ENCODE measurements at places on chromosomes 5 and 9.

DNA sequence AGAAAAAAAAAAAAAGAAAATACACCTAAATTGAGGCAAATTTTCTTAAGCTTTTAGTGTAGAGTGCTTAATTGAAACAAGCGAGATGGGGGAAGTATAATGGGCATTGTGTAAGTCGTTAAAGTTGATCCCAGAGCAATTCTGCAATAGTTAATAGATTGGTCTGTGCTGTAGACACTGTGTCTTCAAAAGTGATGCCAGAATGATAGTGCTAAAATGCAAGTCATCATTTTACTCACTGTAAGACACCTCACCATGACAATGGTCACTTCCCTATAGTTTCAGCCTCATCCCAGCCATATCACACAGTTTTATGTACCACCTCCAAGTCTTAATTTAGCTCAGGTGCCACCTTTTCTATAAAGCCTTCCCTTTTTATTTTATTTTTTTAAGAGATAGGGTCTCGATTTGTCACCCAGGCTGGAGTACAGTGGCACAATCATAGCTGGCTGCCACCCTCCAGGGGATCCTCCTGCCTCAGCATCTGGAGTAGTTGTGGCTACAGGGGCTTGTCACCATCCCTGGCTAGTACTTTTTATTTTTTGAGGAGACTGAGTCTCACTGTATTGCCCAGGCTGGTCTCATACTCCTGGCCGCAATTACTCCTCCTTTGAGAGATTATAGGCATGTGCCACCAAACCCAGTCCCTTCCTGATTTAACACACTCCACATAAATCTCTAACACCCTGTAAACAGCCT lies 6.2 kb downstream of the COX7C start:
- no peak for DNase-seq

DNA sequence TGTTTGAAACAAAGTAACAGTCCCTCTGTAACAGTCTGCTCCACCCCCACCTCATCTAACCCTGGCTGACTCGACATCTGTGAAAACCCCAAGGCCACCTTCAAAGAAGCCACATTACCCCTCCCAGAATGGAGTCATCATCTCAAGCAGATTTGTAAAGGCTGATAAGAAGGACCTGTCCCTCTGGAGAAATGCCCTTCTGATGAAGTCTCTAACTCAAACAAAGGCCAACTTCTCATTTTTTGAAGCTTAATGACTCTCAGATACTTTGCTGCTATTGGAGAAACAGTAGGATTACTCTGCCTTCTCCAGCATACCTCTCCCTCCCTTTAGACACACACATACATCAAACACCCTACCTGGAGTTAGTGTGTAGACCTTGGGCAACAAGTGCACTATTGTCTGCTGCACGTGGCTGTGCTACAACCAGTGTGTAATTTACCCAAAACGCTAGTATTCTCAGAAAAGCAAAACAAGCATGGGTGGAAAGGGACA lies 5.3 kb upstream of the SUSD1 start:
- no peak for DNase-seq

- DNase-seq = no peak
These were observed 46.2 kb downstream of the MCTP1 start for GRCh38 chr5:95238560-95239325.

- no peak for DNase-seq
These were observed 392.3 kb downstream of the DMAC1 start for GRCh38 chr9:7407246-7407645.

GRCh38 chr5:83031381-83031780 lies 45.8 kb downstream of the TMEM167A start:
- no peak for DNase-seq

- DNase-seq = no peak
These were observed 13.6 kb downstream of the KCNIP1 start for GRCh38 chr5:170517411-170517810.

- DNase-seq = no peak
These were observed 81.0 kb upstream of the EQTN start for GRCh38 chr9:27377811-27378456.

DNA sequence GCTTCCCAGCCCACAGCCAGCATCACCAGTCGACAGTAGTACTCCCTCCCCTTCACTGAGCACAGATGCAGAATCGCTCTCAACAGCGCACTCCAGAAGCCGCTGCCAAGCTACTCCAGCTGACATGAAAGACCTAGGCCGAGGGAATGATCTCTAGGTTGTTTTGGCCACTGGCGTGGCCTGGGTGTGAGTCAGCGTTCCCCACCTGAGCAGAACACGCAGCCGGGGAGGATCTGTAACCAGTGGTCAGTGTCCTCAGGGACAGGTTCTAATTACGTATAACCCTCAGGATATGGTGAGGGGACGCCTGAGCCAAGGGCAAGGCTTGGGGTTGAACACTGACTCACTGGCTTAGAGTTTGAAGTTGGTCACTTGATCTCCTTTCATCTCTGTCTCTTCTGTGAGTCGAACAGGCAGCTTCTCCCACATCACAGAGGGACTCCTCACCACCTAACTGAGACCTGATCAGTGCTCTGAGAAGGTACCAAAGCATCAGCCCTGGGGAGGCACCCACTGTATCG lies 76.9 kb upstream of the IL17B start:
- DNase-seq = no peak

- no peak for DNase-seq
These were observed 68.1 kb upstream of the ERCC6L2 start for GRCh38 chr9:95807326-95807947.

DNA sequence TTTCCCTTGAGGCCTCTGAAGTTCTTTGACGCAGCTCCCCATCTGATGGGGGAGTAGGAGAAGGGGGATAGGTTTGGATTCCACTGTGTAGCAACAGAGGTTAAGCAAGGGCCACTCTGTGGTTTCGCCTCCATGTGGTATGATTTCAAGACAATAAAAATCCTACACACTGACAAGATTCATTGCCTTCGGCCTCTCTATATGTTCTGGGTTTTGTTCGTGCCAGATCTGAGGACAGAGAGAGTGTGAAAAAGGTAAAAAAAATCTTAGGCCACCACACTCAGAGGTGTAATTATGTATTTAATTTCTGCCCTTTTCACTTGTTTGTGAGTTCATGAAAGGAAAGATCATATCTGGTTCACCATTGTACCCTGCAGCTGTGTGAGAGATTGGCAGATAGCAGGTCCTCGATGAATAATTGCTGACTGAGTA lies 715.2 kb upstream of the ZNF608 start:
- peak; percentile 16 for DNase-seq

GRCh38 chr5:162242416-162242815 lies 174.8 kb downstream of the GABRG2 start:
- DNase-seq = no peak

DNA sequence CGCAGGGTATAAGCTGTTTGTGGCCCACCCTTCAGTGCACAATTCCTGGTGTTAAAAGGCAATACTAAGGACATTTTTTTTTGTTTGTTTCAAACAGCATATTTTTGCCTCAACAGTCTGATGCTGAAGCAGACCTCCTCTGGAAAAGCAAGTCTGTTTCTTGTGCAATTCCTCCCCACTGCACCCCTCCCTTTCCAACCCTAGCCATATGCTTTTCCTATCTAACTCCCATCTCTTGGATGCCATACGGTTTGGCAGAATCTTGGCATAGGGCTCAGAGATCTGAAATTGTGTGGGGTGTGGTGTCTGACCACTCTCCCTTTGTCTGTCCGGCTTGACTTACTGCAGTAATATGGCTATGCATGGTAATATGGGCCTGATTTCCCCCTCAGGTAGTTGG lies 161.6 kb downstream of the TMEM38B start:
- DNase-seq = no peak

DNA sequence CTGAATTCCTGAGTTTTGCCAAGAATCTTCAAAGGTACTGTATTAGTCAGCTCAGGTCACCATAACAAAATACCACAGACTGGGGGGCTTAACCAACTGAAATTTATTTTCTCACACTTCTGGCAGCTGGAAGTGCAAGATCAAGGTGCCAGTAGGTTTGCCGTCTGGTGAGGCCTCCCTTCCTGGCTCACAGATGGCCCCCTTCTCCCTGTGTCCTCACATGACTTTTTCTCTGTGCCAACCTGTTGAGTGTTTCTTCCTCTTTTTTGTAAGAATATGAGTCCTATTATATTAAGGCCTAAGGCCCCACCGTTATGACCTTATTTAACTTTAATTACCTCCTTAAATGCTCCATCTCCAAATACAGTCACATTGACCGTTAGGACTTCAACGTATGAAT lies 156.1 kb upstream of the KIF2A start:
- DNase-seq = no peak

GRCh38 chr9:97852399-97853055 lies 499 bp upstream of the FOXE1 start:
- DNase-seq = no peak

GRCh38 chr9:116812231-116813030 lies 125.3 kb downstream of the TRIM32 start:
- no peak for DNase-seq

GRCh38 chr9:98568234-98568908 lies 140.4 kb downstream of the GABBR2 start:
- DNase-seq = no peak

DNA sequence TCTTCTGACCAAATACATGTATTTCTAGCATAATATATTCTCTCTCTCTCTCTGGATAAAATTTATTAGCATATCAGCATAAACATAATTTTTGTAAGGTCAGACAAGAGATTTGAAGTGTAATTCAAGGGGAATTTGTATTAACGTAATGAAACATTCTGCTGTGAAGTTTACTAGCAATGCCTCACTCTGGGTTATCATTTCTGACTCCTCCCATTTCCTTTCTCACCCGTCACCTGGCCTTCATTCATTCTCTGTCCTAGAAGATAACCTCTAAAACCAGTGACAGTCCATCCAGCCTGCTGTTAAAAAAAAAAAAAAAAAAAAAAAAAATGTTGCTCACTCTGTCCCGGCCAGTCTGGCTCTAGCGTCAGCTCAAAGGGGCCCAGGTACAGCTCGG lies 27.1 kb downstream of the GRAMD2B start:
- DNase-seq = no peak

- no peak for DNase-seq
These were observed 8.5 kb downstream of the RNF44 start for GRCh38 chr5:176528761-176529115.

DNA sequence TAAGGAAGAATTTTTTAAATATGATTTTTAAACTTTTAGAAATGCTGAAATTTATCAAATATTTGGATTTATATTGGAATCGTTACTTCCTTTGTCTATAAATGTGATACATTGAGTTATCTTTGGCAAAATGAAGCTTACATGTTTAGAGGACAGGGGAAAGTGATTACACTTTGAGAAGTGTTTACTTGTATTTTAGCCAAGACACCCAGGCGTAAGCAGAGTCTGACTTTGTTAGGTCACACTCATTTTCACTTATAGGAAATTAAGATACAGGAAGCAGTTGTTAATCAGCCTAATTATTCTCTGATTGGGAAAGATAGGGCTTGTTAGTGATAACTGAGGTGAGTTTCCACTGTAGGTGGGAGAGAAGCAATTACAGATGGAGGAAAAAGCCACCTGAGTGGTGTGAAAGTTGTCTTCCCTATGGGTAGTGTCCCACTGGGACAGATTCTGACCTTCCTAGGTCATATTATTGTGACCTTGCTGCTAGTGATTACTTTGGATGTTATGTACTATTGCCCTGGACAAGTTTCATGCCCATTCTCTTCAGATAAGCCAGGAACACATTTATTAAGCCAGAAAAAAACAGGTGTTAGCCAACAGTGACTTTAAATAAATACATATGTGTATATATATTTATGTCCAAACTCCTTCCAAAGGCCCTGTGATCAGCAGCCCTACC lies 88.7 kb downstream of the UHRF2 start:
- no peak for DNase-seq

GRCh38 chr5:176359658-176360057 lies 1.9 kb downstream of the KIAA1191 start:
- no peak for DNase-seq

GRCh38 chr5:53431665-53432064 lies 48.8 kb upstream of the FST start:
- no peak for DNase-seq

DNA sequence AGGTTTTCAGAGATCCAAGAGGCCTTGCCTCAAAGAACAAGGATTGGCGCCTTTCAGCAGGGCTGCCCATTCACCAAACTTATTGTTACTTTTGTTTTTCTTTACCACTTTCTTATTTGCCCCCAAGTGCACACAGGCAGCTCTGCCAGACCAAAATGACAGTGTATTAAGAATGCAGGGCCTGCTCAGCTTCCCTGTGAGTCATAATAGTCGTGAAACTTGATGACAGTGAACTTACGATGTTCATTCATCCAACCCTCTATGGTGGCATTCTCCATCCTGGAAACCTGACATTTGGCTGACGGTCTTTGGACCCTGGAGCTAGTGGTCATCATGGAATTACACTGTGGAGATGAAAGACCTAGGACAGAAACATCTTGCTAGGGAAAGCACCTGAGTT lies 44.3 kb downstream of the UBE2QL1 start:
- no peak for DNase-seq

DNA sequence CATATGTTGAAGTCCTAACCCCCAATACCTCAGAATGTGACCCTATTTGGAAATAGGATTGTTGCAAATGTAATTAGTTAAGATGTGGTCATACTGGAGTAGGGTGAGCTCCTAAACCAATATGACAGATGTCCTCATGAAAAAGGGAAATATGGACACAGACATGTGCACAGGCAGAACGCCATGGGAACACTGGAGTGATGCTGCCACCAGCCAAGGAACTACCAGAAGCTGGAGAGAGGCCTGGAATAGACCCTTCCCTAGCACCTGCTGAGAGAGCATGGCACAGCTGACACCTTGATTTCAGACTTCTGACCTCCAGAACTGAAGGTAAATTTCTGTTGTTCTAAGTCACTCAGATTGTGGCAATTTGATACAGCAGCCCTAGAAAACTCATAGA lies 110.8 kb downstream of the CTNND2 start:
- DNase-seq = no peak

DNA sequence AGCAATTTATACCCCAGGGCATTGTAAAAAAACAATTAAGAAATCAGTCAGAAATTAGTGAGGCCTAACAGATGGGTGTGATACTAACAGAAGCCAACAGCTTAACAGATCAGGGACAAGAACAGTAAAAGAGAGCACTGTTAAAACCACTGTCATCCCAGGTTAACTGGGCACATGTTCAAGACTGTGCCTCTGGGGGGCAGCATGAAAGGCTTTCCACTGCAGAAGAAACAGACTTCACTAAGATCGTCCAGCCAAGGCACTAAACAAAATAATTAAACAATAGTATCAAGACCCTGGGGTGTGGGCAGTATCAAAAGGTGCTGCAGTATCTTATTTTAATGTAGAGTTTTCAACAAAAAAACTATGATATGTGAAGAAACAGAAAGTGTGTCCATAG lies 43.5 kb downstream of the FBN2 start:
- peak; percentile 31 for DNase-seq

- DNase-seq = no peak
These were observed 223.6 kb downstream of the COMMD10 start for GRCh38 chr5:116308391-116308790.
